ENCODE measurements at places on chromosomes 11 and 22.

DNA sequence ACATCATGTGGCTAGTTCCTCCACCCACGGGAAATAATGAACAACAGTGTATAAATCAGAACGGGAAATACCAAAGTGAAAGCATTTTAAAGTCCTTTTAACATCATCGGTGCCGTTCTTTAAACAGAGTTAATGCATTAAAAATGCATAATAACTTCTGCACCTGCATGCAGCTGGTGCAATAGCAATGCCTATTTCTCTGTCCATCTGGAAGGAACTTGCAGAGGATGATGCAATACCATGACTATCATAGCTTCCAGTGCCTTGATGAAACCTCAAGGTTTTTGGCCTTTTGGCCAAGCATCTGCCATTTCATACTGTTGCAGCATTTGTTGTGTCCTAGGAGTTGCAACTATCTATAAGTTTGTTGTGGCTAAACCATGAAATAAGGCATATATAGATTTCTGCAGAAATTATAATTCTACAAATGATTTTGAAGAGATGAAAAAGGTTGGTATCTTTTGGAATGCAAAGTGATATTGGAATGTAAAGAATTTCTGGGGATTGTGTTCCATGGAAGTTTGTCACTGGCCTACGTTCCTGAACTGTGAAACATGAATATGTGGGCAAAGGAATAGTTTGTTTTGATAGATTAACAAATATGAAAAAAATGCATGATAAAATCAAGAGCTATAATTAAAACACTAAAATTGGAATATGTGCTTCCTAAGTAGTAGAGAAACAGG is 9.8 kb upstream of the EIF3F start:
- no peak for DNase-seq

- no peak for DNase-seq
Measured at GRCh38 chr22:45526281-45526680, 23.6 kb downstream of the FBLN1 start.

GRCh38 chr22:44182588-44183286 is 2.0 kb downstream of the PARVG start:
- DNase-seq: no peak

DNA sequence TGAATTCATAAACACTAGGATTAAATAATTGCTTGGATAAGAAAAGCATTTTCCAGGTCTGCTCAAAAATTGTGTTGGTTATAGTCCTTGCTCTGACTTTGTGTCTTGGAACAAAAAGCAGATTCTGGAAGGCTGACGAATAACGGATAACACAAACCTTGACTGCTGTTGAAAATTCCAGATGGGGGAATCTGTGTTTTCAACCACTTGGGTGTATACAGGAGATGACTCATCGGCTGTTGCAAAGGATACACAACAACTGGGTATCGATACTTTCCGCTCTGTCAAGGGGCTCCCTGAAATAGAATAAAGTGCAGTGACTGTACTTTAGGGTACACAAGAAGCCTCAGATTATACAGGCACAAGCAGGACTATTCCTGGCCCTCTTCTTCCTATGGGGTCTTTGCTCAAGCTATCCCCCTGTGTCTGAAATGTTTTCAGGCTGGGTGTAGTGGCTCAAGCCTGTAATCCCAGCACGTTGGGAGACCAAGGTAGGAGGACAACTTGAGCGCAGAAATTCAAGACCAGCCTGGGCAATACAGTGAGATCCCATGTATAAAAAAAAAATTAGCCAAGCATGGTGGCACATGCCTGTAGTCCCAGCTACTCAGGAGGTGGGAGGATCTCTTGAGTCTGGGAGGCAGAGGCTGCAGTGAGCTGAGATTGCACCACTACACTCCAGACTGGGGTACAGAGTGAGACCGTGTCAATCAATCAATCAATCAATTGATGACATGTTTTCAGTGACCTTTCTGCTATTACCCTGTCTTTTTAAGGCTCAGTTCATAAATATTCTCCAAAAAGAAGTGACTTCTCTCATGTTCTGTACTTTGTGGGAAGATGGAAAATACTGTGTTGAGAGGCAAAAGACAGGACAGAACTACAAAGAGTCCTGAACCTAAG is 48.6 kb upstream of the UCP3 start:
- DNase-seq: no peak
